ENCODE measurements at places on chromosomes 5 and 9.
A peak's percentile ranks its signal among the peaks of the same experiment; 100 is the strongest.

DNA sequence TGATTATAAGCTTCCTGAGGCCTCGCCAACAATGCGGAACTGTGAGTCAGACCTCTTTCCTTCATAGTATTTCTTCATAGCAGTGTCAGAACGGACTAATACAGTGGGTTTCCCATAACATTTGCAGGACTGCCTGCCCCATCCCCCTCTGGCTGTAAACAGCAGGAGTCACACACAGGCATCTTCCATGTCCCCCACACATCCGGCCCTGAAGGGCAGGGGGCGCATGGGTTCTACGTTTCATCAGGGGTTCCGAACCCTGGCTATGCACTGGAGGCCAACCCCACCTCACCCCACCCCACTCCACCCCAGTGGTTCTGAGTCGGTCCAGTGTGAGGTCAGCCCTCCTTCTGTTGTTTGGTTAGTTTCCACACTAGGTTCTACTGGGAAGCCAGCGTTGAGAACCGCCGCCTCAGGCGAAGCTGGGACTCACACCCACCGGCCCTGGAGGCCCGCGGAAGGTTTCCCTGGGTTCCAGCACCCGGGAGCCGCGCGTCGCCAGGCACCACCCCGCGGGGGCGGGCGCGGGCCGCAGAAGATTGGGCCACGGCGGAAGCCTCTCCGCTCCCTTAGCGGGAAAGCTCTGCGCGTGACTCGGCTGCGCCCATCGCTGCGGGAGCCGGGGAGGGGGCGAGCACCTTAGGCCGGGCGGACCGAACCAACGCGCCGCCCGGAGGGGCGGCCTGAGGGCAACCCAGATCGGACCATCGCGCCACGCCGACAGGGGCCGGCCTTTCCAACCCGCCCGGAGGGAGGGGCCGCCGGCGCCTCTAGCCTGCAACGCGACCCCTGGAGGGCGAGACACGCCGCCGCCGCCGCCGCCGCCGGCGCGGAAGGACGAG lies at the start of gene RUSC2:
TSS of gene RUSC2 (plus strand) at position 799 of the 842 bp plus-strand sequence. CDS start 56,411 bp downstream, outside the sequence.
- DNase-seq: peak; percentile 81

DNA sequence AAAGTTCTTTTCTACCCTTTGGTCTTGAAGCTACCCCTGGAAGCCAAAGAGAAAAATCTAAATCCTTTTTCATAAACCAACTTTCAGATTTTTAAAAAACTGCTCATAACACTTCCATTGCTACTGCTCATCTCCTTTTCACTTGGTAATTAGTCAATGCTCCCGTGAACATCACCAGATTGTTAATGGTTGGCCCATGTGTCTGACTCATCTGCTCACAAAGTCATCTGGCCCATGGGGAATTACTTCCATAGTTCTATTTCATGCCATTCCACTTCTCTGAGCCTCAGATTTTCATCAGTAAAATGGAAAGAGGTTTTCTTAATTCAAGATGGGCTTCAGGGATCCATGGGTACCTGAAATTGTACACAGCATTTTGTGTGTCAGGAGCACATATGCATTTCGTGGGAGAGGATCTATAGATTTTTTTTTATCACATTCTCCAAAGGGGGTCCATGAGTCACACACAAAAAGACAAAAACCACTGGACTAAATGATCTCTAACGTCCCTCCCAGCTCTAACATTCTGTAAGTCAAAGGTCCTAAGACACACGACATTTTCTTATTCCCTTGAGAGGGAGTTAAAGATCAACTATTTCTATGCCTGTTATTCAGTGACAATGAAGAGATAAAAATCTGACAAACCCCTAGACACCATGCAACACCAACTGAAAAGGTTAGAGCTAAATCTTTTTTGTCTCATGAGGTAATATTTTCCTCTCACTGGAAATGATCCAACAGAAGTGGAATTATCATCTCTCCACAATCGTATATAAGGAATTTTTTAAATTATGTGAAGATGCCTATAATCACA lies 75.4 kb downstream of the TEX10 start:
- DNase-seq: no peak

DNA sequence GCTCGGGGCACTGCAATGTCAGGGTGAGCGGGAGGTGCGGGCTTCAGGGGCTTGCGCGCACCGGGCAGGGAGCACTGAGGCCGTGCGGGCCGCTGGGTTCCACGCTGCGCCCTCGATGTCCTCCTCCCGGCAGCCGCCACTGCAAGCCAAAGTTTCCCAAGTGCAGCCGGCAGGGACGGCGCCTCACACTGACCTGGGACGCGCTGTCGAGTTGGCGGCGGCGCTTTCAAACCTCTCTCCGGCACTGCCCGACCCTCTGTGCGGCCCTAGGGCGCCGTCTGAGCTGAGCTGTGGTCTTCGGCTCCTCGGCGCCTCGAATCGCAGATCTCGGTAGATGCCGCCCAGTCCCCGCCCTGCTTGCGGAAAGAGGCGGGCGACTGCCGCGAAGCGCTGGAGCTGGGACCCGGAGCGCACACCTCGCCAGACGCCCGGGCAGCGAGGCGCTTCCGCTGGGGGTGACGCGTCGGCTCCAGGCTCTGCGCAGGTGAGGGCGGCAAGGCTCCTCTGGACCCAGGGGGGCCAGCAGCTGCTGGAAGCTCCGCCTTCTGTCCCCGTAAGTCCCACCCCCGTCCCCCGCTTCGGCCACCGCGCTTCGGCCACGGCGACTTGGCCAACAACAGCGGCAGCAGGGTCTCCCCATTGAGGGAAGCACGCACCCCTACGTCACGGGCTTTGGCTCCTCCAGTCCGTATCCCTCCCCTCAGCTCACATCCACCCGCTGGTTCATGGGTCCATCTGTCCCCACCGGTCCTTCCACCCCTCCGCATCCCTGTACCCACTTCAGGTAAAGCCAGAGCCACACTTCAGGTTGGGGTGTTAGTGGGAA lies at the start of gene ANKRD34B:
TSS of gene ANKRD34B (minus strand) at position 320 of the 826 bp plus-strand sequence. CDS start 10,261 bp downstream, outside the sequence.
- peak; percentile 13 for DNase-seq

DNA sequence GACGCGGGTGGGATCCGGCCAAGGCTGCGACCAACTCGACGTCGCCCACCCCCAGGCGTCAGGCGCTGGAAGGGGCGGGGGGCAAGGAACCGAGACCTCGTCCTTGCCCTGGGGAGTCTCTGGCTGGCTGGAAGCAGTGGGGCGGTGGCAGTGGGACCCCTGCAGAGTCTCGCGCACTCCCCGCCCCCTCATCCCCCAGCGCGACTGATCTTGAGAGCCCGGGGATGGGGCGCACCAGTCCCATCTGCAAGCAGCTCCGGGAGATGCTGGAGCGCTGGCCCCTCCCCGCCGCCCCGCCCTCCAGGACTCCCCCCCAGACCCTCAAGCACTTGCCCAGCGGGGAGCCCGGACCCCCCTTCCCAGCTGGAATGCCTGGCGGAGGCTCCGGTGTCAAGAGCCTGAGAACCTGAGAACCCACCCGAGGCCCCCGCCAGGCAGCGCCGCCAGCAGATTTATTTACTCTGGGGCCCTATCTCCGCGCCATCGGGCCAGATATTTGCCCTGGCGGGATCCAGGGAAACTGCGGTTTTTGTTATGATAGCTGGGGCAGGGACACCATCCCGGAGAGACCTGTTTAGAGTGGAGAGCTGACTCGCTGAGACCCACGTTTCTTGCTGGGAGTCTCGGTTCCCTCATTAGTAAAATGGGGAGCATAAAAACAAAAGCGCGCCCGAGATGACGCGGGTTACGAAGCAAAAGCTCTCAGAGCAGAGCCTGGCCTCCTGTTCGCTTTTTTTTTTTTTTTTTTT lies 1.2 kb downstream of the PRRT1B start:
- DNase-seq: peak; percentile 52

DNA sequence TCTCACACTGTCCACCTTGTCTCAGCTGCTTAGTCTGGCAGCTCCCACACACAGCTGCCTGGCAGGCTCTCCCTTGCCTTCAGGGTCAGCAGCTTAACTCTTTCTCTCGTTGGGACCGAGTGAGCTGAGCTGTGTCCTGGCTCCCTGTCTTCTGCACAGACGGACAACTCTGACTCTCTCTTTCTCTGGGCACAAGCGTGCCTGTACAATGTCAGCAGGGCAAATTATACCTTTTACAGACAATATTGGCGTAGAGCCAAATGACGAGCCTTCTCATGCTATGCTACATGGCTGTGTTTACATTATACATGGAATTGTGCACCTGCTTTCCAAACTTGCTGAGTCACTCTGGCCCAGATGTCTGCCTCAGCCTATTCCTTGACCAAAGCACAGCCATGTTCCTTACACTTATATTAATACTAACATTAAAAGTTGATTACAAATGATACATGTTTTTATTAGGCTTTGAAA lies 188.6 kb downstream of the CYLC2 start:
- no peak for DNase-seq

- peak; percentile 69 for DNase-seq
Observed at GRCh38 chr9:91422758-91423711, 597 bp downstream of the NFIL3 start.
